H1 (cell line): ENCODE measurements at places on chromosomes 3 and 15. TPM values are rescaled to one million over a fixed set of nuclear protein-coding genes. Genes with fewer than 3 reads are reported as not detected.

GRCh38 chr3:190131329-190131728, 10.6 kb upstream of the P3H2 start:
- no peak for DNase-seq

Gene NEIL1
- polyA plus RNA-seq: 10.4 and 19.5 TPM in 2 replicates

Gene LMAN1L
- polyA plus RNA-seq: not detected in 2 replicates

- DNase-seq: no peak
Measured at GRCh38 chr3:46509661-46510187, 11.9 kb downstream of the RTP3 start.

- DNase-seq: no peak
Measured at GRCh38 chr3:155398046-155398445, 104.6 kb upstream of the STRIT1 start.

Gene RLBP1
- polyA plus RNA-seq: 0.05 TPM in 2 replicates

DNA sequence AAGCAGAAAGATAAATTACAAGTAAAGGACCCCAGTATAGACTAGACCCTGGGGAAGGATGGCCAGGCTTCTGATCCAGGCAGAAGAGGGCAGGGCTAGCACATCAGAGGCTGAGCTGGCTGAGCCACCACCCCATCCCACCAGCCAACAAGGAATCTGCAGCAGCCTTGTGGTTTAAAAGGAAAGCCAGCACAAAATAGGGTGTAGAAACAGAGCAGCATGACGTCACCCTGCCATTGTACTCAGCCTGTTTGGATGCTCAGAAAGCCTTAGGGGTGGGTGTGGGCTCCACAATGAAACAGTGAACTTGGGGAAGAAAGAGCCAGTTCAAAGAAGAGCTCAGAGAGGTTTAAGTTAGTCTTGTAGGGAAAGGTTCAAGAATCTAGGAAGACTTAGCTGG, 28.2 kb downstream of the DUOX1 start:
- DNase-seq: no peak
